ENCODE measurements at places on chromosomes 7 and 10. TPM values are rescaled to one million over a fixed set of nuclear protein-coding genes. Genes with fewer than 3 reads are reported as not detected.

GRCh38 chr7:155342313-155342712 is 44.6 kb downstream of the INSIG1 start:
- DNase-seq = no peak

- DNase-seq = no peak
Observed at GRCh38 chr7:71517940-71518699, 386.2 kb downstream of the GALNT17 start.

GRCh38 chr10:37390926-37391325 is 265.5 kb downstream of the ANKRD30A start:
- DNase-seq = no peak

DNA sequence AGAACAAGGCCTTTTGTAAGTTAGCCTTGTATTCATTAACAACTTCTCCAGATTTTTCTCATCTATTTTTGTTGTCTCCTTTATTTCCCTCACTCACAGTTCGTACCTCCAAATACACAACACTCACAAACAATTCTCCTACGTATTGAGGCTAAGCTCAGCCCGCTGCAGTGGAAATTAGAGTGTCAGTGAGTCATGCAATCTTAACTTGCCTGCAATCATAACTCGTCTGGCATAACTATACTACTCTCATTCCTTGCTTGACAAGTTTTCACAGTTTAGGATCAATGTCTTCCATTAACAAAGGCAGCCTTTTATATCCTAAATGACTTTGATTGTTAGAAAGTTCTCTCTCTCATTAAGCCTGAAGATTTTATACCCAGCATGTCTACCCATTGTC is 23.8 kb downstream of the TMEM196 start:
- DNase-seq = no peak

DNA sequence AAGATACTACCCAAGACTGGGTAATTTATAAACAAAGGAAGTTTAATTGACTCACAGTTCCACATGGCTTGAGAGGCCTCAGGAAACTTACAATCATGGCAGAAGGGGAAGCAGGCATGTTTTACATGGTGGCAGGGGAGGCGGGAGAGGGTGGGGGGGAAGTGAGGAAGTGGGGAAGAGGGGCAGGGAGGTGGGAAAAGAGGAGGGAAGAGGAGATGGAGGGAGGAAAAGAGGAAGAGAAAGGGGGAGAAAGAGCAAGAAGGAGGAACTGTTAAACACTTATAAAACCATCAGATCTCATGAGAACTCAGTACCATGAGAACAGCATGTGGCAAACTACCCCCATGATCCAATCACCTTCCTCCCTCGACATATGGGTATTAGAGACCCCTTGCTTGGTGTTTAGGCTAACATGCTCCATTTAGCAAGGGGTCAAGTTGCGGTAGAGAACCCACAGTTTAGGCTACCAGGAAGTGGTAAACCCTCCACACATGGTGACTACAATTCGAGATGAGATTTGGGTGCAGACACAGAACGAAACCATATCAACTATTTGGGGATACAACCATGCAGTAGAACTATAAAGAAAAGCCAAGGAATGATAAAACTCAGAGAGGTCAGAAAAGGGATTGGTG is 3.5 kb upstream of the LMBR1 start:
- no peak for DNase-seq

DNA sequence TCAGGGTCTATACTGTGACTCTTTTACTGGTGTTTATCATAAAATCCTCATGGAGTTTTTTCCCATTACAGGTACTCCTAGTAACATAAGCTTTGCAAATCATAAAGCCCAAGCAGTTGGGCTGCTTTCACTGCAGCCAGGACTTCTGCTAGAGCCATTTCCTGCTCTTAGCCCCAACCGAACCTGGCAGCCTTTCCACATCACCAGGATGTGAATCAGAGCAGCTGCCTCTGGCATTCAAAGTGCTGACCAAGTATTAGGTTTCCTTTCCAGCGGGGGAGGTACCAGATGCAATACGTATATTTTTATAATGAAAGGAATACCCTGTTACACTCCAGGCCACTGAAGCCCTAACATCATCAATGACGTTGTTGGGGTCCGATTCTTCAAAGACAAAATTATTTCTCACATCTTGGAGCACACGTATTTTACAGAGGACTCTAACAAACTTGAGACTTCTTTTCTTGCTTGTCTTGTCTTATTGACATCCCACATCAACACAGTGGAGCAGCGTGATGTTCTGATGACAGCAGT is 3.6 kb upstream of the HTR5A start:
- no peak for DNase-seq

DNA sequence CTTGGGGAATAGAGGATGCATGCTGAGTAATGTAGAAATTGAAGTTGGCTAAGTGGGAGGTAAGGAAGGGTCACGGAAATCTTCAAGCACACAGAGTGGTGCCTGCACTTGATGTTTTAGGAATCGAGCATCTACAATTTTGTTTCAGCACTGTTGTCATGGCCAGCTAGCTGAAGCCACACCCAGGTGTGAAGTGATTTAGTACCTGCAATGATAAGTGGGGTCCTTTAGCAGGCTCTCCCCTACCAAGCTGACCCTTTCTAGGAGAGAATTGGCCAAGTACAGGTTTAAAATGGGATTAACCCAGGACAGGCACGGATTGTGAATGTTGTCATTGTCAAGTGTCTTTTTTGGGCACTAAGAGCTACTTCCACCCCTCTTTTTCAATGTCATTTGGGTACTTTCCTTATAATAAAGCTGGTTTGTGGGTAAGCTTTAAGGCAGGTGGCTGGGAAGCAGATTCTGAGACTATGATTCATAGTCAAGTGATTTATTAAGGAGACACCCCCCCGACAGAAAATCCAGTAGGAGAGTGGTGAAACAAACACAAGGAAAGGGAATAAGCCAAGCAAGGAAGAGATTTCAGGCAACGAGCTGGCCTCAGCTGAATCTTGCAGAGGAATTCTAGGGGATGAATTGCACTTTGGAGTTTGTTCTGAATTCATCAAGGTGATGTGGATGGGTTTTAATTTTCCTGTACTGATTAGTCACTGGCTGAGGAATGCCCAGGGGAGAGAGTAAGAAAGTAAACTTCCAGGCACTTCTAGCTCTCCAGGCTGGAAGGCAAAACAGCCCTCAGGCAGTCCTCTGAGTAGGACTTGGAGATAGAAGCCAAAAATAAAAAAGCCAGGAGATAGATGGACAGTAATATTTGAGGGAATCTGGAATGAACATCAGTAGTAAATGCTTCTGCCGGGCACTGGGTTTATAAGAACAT is 1128.4 kb downstream of the SORCS3 start:
- DNase-seq = no peak

GRCh38 chr7:74141705-74142104 is 32.5 kb upstream of the EIF4H start:
- DNase-seq = no peak

- no peak for DNase-seq
Observed at GRCh38 chr7:29857654-29858053, 51.3 kb downstream of the WIPF3 start.

GRCh38 chr7:49635800-49636199 is 137.6 kb upstream of the VWC2 start:
- peak; percentile 50 for DNase-seq

DNA sequence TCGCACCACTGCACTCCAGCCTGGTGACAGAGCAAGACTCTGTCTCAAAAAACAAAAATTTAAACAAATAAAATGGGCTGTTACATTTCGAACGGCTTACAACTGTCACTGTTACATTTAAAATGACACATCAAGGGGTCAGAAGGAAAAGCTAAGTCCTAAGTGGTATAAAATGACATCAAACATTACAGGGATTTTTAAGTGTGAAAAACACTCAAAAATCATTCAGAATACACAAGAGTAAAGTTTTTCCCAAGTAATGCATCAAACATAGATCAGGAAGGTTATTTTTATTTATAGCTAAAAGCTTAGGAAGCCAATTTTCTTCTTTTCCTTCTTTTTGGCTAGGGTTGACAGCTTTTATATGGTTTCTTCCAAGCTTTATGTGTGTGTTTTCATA is 39.0 kb downstream of the CCDC3 start:
- DNase-seq = no peak

- no peak for DNase-seq
Observed at GRCh38 chr10:22641743-22642142, 72.6 kb downstream of the PIP4K2A start.

DNA sequence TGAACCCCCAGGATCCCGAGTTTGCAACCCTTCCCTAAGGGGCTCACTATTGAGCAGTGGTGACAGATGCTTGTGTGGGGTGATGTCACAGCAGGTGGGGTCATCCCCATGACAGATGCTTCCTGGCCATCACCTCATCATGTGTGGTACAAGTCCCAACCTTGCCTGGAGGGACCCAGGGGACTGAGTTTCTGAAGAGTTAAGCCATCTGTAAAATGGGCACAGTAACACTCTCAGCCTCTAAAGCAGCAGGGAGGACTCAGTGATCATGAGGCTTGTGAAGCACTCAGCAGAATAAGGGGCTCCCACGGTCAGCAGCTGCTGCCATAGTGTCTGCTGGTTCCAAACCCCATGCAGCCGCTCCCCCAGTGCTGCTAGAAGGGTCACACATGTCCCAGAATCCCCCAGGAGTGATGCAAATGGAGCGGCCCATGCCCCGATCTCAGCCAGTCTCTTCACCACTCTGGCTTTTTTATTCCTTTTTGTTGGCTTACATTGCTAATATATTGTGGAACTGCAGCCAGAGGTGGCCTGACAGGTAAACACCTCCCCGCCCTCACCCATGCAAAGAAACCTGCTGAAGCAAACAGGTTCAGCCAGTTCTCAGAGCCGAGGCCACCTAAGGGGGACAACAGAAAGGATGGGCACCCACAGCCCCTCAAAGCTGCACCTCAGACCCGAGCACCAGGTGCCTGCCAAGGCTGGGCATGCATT is 102.1 kb upstream of the PDGFA start:
- DNase-seq = no peak

- no peak for DNase-seq
Observed at GRCh38 chr10:77068969-77069368, 568.6 kb downstream of the KCNMA1 start.

GRCh38 chr10:9452056-9452455 is 1397.6 kb downstream of the GATA3 start:
- DNase-seq = no peak

GRCh38 chr7:17041324-17041723 is 159.5 kb upstream of the AGR3 start:
- no peak for DNase-seq

DNA sequence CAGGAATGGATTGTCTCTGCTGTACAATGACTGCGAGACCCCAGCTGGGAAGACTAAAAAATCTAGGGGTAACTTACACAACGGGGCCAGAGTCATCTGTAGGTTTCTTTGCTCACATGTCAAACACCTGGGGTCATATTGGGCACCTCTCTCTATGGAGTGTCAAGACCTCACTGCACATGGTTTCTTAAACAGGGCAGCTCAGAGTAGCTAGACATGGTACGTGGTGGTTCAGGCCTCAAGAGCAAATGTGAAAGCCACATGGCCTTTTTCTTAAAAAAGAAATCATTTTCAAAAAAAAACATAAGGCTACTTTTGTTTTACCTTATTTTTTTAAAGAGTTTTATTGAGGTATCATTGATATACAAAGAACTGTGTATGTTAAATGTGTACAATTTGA is 162.2 kb upstream of the ITGB1 start:
- DNase-seq = no peak

GRCh38 chr10:119872610-119872859 is at the start of gene MCMBP:
Gene MCMBP (minus strand): TSS chr10:119872843. CDS start chr10:119872584, 259 bp downstream.
- DNase-seq = no peak

GRCh38 chr7:18489624-18490023 is 5.9 kb upstream of the HDAC9 start:
- peak; percentile 34 for DNase-seq

GRCh38 chr10:133010095-133010842 is 67.9 kb upstream of the CFAP46 start:
- DNase-seq = no peak

- no peak for DNase-seq
Observed at GRCh38 chr10:66782776-66783175, 143.1 kb upstream of the LRRTM3 start.

DNA sequence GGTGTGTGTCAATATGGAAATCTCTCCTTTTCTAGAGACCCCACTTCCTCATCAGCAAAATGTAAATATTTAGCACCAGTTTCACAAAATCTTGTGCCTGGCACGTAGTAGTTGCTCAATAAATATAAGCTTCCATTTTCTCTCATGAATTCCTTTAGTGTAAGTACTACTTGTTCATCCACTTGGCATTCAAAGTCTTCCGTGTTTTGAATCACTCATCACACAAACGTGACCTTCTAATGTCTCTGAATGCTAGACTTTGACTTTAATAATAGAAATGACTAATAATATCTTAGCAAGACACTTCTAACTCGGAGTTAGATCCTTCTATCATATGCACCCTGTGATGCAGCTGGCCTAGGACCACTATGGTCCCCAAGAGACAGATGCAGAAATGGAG is 168.7 kb upstream of the ZNF32 start:
- DNase-seq = no peak

Gene EPHA1
- total RNA-seq = not detected

Gene CYP3A7
- total RNA-seq = not detected

Gene OR2A14
- not detected for total RNA-seq

Gene NRCAM
- not detected for total RNA-seq

Gene ARL5B
- total RNA-seq = 7.8 TPM

Gene PRSS37
- total RNA-seq = not detected
